ENCODE measurements at places on chromosomes 7 and 10.

GRCh38 chr7:1607696-1608095, 37.9 kb upstream of the PSMG3 start:
- DNase-seq, result no peak

GRCh38 chr7:48040944-48041652, 5.8 kb downstream of the C7orf57 start:
- DNase-seq, result no peak

GRCh38 chr7:112422842-112423496, 27.3 kb upstream of the IFRD1 start:
- DNase-seq, result no peak

- DNase-seq, result no peak
Measured at GRCh38 chr7:147777309-147777708, 813.3 kb upstream of the C7orf33 start.

DNA sequence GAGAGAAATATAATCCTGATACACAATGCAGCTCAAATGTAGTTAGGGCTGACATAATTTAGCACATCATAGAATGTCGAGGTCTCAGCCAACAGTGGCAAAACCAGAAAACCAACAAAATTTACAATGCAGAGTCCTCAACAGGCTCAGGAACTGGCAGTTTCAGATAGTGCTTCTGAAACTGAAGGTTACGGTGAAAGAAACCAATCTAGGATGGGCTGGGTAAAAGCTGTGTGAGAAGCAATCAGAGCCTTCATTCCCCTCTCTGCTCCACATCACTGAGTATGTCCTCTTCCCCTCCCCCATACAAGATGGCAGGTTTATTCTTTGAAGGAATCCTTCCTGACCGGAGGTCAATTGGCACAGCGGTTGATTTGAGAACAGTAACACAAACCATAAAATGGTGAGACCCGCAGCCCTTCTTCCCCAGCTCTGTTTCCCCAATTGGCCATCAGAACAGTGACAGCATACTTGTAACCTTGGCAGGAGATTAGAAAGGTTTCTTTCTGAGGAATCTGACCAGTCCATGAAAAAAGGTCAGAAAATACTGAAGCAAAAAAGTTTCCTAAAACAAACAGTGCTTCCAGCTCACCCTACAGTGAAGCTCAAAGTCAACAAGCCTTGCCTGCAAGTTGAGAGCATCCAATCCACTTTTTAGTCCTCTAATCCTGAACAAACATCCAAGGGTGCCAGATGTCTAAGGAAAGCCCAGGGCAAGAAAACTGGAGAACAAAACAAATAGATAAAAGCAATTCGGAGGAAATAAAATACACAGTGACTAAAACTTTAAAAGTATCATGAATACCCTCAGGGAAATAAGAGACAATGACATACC, 53.9 kb upstream of the IL6 start:
- DNase-seq, result no peak

DNA sequence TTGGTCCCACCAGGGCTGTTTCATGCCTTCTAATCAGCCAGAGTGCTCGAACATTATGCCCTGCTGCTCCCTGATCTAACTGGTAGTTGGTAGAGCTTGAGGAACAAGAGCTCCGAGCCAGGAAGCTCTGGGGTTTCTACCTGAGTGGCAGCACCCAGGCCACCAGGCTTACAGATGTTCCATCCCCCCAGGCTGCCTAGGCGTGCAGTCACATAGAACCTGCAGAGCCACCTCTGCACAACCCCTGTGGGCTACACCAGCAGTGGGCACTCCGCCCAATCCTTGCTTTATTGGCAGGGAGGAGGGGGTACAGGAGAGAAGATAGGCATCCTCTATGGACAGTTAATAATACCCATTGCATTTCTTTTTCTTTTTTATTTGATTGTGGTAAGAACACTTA, 21.8 kb downstream of the MAP3K8 start:
- DNase-seq, result no peak

GRCh38 chr10:73647211-73647874, 6.1 kb upstream of the MYOZ1 start:
- no peak for DNase-seq

Measured in CD4-positive, alpha-beta T cell treated with Interleukin-4 for 4 hours (primary cell).